Activated naive CD4-positive, alpha-beta T cell (primary cell): ENCODE measurements at places on chromosomes 6 and 20.

GRCh38 chr20:48704761-48705160 is 123.0 kb downstream of the PREX1 start:
- no peak for DNase-seq

- DNase-seq: no peak
Measured at GRCh38 chr6:37236921-37237320, 20.7 kb upstream of the TBC1D22B start.

DNA sequence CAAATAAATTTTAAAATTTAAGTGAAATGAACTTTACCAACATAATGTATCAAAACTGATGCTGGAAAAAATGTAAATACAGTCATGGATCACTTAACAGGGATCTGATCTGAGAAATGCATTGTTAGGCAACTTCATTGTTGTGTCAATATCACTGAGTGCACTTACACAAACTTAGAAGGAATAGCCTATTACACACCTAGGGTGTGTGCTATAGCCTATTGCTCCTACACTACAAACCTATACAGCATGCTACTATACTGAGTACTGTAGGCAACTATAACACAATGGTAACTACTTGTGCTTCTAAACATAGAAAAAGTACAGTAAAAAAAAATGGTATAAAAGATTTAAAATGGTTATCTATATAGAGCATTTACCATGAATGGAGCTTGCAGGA is 104.5 kb downstream of the DCDC2 start:
- DNase-seq: no peak

- DNase-seq: no peak
Measured at GRCh38 chr6:5471637-5472398, 210.5 kb downstream of the FARS2 start.

DNA sequence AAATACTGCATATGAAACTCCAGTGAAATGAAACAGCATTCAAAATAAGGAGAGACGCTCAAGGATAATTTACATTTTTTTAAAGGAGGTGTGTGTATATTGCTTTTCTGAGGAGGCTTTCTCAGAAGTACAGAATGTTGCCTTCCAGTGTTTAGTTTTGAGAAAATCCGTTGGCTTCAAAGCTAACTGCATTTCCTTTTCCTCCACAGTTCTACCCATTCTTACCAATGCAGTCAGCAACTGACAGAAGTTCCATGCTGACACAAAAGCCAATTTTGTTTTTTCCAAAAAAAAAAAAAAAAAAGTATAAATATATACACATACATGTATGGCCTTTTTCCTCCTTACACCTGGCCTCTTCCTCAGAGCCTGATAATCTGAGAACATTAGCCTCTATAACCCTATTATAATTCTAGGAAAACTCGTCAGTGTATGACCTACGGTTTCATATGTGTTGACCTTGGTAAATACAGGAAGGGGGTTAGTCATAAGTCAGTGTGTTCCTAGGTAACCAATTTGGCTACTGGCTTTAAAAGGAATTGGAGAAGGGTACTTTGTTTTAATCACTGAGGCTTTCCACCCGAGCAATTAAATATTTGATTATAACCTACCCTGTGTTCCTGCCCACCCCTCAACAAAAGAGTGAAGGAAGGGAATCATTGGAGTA is 24.2 kb downstream of the MGME1 start:
- no peak for DNase-seq

DNA sequence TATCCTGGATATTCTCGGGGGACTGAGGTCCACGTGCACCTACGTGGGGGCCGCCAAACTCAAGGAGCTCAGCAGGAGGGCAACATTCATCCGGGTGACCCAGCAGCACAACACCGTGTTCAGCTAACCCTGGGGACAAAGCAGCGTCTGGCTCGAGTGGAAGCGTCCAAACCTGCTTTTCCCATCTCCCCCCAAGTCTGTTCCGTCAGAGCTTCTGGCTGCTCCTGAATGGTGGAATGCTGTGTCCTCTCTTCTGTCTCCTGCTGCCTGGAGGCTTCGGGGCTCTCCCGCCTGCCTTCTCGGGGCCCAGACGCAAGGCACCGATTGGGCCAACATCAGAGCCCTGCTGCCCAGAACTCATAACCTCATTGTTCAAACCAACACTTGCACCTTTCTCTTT is 56.7 kb downstream of the GMPR start:
- DNase-seq: no peak

- no peak for DNase-seq
Measured at GRCh38 chr6:137190583-137191094, 17.2 kb upstream of the IL22RA2 start.

GRCh38 chr6:50007819-50008218 is 14.0 kb downstream of the DEFB110 start:
- DNase-seq: no peak

DNA sequence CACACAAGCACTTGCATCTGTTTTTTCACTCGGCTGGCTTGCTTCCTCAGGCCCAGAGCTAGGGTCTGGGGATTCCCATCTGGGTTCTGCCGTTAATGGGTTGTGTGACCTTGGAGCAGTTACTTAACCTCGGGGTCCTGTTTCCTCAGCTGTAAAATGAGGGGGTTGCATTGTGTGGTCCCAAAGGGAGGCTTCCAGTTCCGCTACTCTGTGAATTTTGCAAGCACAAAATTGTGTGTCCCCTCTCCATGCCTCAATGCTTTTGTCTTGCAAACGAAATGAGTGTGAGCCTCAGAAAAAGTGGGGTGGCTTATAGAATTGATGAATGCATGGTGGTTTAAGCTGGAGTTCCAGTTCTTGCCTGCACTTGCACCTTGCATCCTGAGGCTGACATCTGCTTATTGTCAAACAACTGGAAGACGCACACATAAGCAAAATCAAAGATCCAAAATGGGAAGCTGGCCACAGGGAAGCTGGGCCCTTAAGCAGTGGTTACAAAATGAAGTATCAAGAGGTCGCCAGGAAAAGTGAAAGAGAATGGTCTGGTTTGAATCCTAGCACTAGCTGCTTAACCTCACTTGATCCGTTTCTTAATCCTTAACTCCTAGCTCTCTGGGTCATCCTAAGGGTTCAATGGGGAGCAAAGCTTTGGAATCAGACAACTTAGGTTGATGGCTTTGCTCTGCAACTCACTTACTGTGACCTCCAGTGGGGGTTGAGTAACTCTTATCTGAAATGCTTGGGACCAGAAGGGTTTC is 490.6 kb downstream of the DHX35 start:
- no peak for DNase-seq

DNA sequence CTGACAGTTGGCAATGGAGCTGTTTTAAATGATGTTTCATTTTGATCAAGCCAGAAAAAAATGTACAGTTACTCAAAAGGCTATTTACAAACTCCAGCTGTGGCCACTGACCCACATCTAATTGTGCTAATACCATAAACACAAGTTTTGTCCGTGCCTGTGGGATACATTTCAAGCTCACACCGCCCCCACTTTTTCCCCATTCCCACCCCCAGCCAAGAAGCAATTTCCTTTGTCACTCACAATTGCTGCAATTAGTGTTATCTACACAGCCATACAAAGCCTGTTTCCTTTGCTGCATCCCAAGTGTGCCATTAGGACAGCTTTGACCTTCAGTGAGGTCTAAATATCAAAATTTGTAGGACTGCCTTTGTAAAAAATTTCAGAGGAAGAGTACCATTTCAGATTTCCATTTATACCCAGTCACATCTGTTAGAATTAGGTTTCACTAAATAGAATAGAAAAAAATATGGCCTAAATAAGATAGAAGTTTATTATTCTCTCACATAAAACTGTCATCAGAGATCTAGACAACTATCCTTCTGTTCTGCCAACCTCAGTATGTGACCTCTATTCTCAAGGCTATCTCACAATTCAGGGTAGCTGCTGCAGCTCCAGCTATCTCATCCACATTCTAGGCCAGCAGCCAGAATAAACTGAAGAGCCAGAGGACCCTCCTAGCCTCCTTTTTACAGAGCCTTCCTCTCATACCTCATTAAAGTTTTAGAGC is 202.6 kb downstream of the NFATC2 start:
- no peak for DNase-seq

GRCh38 chr6:74638412-74638811 is 567.4 kb downstream of the COL12A1 start:
- no peak for DNase-seq

DNA sequence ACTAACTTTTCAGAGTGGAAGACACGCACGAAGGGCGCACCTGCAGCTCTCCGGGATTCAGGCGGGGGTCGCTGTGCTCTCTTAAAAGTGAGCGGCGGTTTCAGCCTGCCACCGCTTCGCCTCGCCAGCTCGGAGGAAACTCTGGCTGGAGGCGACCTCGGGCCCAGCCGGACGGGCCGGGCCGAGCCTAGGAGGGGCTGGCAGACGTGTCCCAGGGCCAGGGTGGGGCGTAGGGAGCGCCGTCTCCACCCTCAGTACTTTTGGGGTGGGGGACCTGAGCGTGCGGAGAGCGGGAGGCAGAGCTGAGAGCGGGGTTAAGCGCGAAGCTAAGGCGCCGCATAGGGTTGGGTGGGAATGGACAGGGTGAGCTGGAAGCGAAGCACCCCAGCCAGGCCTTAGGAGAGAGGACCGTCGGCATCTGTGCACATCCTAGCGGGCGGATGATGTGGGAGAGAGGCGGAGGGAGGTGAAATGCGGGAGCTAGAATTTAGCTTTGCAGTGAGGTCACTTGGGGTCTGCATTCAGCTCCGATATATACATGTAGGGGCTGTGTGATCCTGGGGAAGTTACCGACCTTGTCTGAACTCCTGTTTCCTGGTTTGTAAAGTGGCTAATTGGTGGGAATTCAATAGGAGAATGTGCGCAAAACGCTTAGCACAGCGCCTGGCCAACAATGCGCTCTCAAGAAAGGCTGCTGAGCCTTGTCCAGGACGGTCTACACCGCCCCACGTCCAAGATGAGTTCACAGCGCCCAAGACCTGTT is 6.5 kb upstream of the TFAP2A start:
- no peak for DNase-seq

- DNase-seq: no peak
Measured at GRCh38 chr6:45916692-45917091, 99.0 kb downstream of the CLIC5 start.

DNA sequence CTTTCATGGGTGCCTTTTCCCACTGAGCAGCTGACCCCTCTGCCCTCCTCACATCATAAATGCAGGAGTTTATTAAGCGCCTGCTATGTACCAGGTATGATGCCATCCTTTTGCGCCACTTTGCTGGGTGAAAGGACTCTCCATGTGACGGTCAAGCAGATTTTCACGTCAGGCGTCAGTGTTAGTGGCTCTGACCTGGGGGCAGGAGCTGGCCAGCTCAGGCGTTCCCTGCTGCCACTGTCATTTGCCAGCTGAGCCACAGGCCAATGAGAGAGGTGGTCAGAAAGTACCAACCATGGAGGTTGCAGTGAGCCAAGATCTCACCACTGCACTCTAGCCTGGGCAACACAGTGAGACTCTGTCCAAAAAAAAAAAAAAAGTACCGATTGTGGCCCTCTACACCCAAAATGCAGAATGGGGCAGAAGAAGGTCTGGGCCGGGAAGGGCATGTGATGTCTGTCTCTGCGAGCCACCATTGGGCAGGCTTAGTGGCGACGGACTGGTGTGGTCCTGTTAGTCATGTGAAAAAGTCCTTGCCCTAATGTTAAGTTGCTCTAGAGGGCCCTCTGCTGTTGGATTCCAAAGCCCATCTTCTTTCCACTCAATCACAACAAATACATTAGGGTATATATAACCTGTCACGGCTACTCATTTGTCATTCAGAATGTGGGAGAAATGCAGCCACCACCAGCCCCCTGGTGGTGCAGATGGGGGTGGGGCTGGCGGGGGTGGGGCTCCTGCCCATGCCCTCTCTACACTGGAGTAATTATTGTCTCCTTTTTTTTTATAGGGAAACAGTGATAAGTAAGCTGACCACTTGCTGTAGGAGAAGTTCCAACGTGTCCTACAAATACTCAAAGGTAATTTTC is 18.4 kb upstream of the SLC22A1 start:
- no peak for DNase-seq

DNA sequence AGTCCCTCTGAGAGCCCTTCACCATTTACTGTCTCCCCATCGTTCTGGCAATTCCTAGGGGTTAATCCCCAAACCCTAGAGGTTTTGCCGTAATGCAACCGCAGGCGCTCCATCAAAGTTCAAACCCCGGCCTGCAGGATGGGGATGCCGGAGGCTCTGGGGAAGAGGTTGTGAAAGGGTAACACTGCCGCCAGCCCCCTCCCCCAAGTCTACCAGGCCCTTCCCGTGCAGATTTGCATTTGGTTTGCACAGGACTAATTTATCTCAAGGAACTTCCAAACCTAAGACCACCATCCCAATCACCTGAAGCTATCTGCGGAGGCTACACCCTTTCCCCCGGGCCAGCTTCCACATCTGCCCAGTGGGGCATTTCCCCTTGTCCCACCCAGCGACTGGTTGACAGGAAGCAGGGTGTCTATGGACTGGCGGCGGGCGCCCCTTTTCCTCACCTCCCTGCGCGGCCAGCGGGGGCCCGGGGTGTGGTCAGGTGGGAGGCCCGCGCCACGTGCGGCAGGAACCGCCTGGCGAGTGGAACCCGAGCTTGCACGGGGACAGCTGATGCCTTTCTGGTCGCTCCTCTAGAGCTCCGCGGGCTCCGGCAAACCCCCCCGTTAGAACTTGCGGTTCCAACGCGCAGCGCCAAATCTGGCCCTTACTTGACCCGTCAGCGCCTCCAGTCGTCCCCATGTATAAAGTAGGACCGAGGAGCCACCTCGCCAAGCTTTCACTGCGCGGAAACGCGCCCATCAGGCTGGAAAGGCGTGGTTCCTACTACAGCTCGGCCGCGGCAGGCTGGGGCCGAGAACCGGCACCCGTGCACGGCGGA is 9.4 kb upstream of the SLC4A11 start:
- DNase-seq: no peak

DNA sequence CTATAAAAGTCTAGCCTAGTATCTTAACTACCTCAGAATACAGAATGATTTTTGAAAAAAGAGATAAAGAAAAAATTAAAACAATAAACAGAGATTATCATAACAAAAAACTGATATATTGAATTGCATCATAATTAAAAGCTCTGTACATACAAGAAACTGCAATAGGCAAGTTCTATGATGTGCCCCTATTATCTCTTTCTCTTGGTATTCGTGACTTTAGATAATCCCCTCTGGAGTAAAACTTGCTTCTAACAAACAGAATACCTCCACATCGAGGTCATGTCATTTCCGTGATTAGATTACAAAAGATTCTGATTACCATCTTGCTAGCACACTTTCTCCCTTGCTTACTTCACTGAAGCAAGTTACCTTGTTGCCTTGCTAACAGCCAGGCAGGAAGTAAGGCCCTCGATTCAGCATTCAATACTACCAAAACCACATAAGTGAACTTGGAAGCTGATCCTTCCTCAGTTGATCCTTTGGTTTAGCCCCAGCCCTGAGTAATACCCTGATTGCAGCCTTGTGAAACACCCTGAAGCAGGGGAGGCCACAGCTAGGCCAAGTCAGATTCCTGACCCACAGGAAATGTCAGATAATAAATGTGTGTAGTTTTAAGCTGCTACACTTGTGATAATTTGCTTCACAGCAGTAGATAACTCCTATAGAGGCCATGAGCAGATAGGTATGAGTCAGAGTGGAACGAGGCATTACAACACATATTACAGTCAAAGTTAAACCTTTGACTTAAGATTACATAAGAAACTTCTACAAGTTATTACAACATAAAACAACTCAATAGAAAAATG is 53.7 kb upstream of the TMX4 start:
- no peak for DNase-seq

DNA sequence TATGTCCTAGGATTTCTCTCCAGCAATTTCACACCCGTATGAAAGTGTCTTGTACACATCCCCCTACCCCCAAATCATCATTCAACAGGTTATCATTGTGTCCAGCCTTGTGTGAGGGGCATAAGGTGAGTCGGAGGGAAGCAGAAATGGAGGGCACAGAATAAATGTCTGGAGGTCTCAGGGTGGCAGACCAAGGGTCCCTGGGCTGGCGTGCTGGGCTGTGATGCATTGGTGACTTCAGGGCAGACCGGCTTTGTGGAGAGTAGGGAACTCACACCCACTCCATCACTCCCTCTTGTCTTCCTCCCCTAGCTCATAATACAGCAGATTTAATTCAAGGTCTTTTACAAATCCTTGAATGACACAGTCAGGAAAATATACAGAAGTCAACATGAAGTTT is 191.7 kb upstream of the PMEPA1 start:
- DNase-seq: no peak
